Cardiac muscle cell (in vitro differentiated cells and primary cell): ENCODE measurements at places on chromosomes 5 and 9. TPM values are rescaled to one million over a fixed set of nuclear protein-coding genes. Genes with fewer than 3 reads are reported as not detected.

DNA sequence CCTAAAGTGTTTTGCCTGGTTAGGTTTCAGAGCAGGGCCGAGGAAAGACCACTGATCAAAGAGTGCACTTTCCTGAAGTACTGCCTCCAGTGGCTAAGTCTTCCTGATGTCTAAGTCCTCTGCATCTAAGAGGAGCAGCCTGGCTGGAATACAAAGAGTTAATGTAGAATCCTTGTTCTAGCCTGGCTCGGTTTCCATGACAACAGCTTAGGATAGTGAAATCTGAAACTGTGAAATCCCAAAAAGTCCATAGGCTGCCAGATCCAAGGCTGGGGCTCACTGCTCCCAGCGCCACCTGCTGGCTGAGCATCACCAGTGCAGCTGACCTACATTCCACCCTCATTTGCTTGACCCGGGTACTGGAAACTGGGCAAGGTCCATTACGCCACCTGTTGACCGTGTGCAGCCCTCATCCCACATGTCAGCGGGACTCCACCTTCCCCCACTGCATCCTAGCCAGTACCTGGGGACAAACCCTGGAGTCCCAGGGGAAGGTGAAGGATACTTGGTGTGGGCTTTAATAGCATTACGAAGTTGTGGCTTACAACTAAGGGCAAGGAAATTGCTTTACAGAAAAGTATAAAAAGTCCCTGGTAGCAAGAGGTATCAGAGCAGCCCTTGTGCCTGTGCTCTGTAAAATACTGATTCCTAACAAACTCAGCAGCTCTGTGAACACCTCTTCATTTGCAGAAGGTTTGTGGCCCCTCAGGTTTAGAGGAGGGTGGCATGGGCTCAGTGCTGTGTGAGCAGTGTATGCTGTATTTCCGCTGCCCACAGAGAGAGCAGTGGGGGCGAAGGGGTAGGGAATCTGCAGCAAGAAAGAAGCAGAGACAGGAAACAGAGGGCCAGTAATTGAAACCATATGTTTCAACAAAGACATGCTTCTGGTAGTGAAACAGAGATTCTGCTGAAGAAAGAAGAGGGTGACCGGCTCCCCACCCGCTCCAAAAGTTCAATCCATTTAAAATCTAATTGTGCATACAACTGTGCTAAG, 36.0 kb downstream of the PCDHGC5 start:
- no peaks in the 10 kb centered on the region for H3K27me3 ChIP-seq
- no peak overlapping the region for H3K4me3 ChIP-seq
- H3K36me3 ChIP-seq: peaks cover 11% of the 10 kb centered on the region
- DNase-seq: peak; percentile 98
- H3K27ac ChIP-seq: no peak overlapping the region

DNA sequence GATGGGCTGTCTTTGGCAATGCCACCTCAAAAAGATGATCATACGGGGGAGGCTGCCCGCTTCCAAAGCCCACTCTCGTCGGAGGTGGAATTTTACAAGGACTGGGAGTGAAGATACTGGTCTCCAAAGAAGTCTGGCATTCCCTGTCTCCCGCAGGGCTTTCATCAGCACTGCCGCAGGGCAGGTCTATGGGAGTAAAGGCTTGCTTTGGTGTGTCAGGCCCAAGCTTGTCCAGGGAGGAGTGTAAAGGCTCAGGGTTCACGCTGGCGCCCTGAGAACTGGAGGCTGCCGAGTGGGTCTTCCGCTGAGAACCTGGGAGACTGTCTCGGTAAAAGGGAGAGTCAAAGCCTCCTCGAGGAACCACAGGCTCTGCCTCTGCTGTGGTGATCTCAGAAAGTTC, 27.0 kb downstream of the SPACA9 start:
- H3K27me3 ChIP-seq: no peaks in the 10 kb centered on the region
- peaks cover 34% of the 10 kb centered on the region for H3K36me3 ChIP-seq
- peaks cover 5% of the 10 kb centered on the region for H3K4me1 ChIP-seq

Gene NSMF
- total RNA-seq: 75.6 and 107 TPM in 2 replicates

DNA sequence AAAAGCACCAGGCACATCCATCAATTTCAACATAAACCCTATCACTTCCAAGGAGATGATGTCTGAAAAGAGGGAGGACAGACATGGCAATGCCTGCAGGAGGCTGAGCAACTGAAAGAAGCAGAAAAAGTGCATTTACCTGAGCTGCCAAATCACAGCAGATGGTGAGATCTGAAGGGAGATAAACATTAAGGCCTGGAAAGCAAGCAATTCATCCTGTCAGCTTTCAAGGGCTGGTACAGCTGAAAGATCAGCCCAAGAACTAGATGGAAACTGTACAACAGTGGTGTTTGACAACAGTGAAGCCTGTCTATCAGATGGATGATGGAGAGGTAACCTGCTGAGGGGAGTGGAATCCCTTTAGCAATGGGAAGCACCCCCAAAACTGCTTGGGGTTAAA, 433.2 kb upstream of the ZNF608 start:
- DNase-seq: no peak
- H3K4me1 ChIP-seq: no peaks in the 10 kb centered on the region
- H3K27ac ChIP-seq: no peak overlapping the region
- no peaks in the 10 kb centered on the region for H3K27me3 ChIP-seq
- no peaks in the 10 kb centered on the region for H3K36me3 ChIP-seq
- no peak overlapping the region for H3K4me3 ChIP-seq

DNA sequence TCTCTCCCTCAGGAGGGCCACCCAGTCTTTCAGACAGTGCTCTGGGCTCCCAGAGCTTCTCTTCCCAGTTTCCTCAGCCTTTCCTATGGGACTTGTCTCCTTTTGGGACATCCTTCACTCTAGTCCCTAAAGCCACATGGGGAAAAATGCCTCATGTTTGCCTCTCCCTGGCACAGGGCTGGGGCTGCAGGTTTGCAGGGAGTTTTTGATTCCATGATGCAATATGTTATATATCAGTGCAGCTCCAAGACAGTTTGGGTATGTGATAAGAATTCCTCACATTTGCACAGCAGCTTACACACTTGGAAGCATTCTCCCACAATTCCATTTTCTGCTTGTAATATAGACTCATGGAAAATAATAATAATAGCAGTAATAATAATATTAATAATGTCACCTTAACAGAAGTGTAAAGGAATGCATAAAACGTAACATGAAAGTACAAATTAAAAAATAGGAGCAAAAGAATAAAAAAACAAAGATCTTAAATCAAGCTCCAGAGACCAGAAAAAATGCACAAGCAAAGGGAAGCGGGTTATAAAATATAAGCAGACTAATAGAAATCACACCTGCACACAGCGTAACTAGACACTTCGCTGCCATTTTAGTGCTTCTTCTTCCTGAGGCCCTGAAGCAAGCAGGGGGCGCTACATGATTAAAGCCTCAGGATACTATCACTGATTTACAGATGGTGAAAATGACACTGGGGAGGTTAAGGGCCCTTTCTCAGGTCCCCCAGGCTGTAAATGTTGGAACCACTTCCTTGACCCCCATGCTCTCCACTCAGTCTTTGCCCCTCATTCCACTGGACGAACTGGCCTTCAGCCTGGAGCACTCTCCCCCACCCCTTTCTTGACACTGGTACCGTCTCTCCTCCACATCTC, 70.0 kb upstream of the IL17B start:
- H3K27me3 ChIP-seq: no peaks in the 10 kb centered on the region
- H3K4me1 ChIP-seq: peaks cover 31% of the 10 kb centered on the region
- peak; percentile 60 for DNase-seq
- H3K36me3 ChIP-seq: no peaks in the 10 kb centered on the region
- H3K27ac ChIP-seq: peak overlapping the region; percentile 52
- H3K4me3 ChIP-seq: no peak overlapping the region

GRCh38 chr5:89211836-89212235, 328.9 kb upstream of the MEF2C start:
- no peak for DNase-seq
- H3K27ac ChIP-seq: no peak overlapping the region
- H3K36me3 ChIP-seq: no peaks in the 10 kb centered on the region
- no peaks in the 10 kb centered on the region for H3K27me3 ChIP-seq

Gene PCDHGA7
- total RNA-seq: 1.0 and 1.2 TPM in 2 replicates

- H3K4me3 ChIP-seq: no peak overlapping the region
- no peaks in the 10 kb centered on the region for H3K27me3 ChIP-seq
- DNase-seq: no peak
- H3K4me1 ChIP-seq: no peaks in the 10 kb centered on the region
These were observed 16.3 kb upstream of the GARNL3 start for GRCh38 chr9:127248241-127248640.

DNA sequence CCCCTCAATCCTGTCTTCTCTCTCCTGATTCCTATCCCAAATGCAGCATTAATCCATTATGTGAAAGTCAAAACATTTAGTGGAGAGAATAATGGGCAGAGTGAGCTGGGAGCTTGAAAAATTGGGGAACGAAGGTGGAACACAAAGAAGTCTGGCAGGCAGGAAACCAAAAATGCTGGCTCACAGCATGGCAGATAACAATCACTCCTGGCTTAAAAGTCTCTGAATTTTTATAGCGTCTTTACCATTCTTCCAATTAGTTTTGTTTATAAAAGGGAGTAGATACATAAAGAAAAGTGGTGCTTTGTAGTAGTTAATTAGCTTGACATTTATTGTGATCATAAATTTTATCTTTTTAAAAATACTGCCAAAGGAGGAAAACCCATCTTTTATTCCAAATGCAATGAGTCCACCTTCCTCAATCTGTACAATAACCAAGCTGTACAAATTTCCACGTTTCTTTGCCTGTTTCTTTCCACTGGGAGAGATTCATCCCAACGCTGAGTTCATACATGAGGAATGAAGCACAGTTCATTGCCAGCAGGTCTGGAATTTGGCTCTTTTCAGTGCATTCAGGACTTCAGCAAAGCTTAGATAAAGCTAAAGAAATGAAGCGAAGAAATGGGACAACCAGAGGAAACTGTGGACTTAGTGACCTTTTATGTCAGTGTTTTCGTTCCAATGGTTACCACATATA, 174.7 kb downstream of the HMHB1 start:
- no peak overlapping the region for H3K27ac ChIP-seq
- H3K4me3 ChIP-seq: no peak overlapping the region
- H3K4me1 ChIP-seq: no peaks in the 10 kb centered on the region
- no peaks in the 10 kb centered on the region for H3K36me3 ChIP-seq
